Astrocyte (in vitro differentiated cells and primary cell): ENCODE measurements at places on chromosomes 11 and 22. TPM values are rescaled to one million over a fixed set of nuclear protein-coding genes. Genes with fewer than 3 reads are reported as not detected.

DNA sequence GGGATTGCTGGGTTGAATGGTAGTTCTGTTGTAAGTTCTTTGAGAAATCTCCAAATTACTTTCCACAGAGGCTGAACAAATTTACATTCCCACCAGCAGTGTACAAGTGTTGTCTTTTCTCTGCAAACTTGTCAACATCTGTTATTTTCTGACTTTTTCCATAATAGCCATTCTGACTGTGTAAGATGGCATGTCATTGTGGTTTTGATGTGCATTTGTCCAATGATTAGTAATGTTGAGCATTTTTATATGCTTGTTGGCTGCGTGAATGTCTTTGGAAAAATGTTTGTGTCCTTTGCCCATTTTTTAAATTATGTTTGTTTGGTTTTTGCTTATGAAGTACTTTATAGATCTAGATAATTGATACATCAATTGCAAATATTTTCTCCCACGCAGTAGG, 1025.0 kb downstream of the JRKL start:
- no peaks in the 10 kb centered on the region for H3K27me3 ChIP-seq
- no peaks in the 10 kb centered on the region for H3K4me1 ChIP-seq
- no peak overlapping the region for H3K4me3 ChIP-seq
- DNase-seq: no peak

DNA sequence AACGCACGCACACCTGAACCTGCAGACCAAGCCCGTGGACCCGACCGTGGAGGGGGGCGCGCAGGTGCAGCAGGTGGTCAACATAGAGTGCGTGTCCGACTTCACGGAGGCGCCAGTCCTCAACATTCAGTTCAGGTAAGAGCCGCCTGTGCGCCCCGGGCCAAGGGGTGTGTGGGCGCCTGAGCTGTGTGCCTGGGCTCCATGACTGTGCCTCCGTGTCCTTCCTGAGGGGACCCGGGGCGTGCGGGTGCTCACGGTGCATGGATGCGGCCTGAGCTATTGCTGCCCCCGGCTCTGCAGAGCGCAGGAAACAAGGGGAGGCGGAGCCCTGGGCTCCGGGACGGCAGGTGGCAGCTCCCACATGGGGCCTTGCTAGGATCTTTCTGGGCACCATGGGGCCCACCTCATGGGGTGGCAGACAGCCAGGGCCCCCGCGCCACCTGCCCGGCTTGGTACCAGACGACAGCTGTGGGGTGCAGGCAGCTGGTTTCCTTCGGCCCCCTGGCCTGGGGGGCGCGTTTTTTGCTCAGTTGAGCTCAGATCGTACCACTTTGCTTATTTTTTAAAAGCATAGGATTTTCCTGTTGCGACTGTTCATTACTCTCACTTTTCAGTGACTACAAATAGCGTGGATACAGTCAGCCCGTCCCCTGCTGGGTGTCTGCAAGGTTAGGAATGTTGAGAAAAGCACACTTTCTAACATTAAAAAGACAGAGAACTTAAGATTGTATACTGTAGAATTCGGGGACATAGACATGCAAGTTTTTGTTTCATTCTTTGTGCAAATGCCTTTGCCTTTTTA, 28.3 kb downstream of the MUC6 start:
- DNase-seq: no peak
- no peaks in the 10 kb centered on the region for H3K4me1 ChIP-seq
- H3K27ac ChIP-seq: no peak overlapping the region
- no peak overlapping the region for H3K4me3 ChIP-seq
- no peaks in the 10 kb centered on the region for H3K27me3 ChIP-seq
- peaks cover 16% of the 10 kb centered on the region for H3K36me3 ChIP-seq

DNA sequence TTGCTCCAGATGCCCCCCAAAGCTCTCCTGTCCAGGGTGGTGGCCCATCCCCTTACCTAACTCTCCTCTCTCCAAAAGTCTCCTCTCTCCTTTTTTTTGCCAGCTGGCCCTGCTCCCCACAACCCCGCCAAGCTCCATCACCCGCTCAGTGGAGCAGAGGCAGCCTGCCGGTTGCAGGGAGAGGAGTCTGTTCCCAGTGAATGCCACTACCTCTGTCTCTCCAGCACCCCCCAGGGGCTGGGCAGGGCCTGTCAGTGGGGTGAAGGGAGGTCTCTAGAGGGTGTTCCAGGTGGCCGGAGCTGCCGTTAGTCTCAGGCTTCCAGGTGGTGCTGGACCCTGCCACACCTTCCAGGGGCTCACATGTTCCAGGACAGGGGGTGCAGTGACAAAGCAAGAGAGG, 387.0 kb downstream of the CTTN start:
- H3K27ac ChIP-seq: no peak overlapping the region
- H3K4me1 ChIP-seq: peaks cover 17% of the 10 kb centered on the region
- H3K27me3 ChIP-seq: no peaks in the 10 kb centered on the region
- no peaks in the 10 kb centered on the region for H3K36me3 ChIP-seq
- no peak for DNase-seq
- H3K4me3 ChIP-seq: no peak overlapping the region

DNA sequence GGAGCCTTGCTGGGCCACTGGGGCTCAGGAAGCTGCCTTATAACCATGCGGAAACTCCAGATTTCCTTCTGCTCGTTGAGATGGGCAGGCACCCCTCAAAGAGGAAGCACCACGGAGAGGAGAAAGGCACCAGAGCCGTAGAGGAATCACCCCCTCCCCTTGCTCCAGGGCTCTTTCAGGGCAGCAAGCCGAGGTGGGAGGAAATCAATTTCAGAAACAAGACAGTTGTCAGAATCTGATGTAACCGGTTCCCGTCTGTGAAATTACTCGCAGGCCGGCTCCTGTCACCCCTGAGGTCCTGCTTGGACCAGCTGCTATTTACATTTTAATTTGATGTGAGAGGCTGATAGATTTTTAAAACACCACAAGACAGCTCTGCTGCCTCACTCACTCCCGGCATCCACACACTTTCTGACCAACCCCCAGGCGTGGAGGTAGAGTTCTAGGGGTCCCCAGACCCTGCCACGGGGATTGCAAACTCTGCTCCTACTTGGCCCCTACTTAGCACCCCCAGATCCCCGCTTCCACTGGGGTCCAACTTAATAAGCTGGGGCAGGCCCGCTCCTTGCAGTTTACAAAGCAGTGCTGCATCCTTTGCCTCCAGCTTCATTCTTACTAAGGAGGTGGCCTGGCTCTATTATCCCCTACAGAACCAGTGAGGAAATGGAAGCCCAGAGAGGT, 162.5 kb downstream of the CEP164 start:
- H3K4me1 ChIP-seq: no peaks in the 10 kb centered on the region
- no peaks in the 10 kb centered on the region for H3K36me3 ChIP-seq
- no peak for DNase-seq
- no peak overlapping the region for H3K4me3 ChIP-seq

GRCh38 chr22:37636186-37636948, 3.1 kb upstream of the SH3BP1 start:
- no peak overlapping the region for H3K27ac ChIP-seq
- no peaks in the 10 kb centered on the region for H3K27me3 ChIP-seq
- no peaks in the 10 kb centered on the region for H3K36me3 ChIP-seq
- DNase-seq: peak; percentile 86
- no peak overlapping the region for H3K4me3 ChIP-seq
- peaks cover 52% of the 10 kb centered on the region for H3K4me1 ChIP-seq

GRCh38 chr22:48574776-48575617, 1252.7 kb downstream of the BRD1 start:
- H3K27ac ChIP-seq: no peak overlapping the region
- DNase-seq: peak; percentile 19
- no peaks in the 10 kb centered on the region for H3K36me3 ChIP-seq
- peaks cover 6% of the 10 kb centered on the region for H3K4me1 ChIP-seq
- no peak overlapping the region for H3K4me3 ChIP-seq

GRCh38 chr11:16148301-16148931, 207.9 kb downstream of the SOX6 start:
- H3K4me3 ChIP-seq: no peak overlapping the region
- no peaks in the 10 kb centered on the region for H3K27me3 ChIP-seq
- H3K36me3 ChIP-seq: no peaks in the 10 kb centered on the region
- H3K27ac ChIP-seq: no peak overlapping the region

GRCh38 chr11:90208857-90209256, 14.0 kb downstream of the CHORDC1 start:
- no peaks in the 10 kb centered on the region for H3K4me1 ChIP-seq
- H3K36me3 ChIP-seq: peaks cover 43% of the 10 kb centered on the region
- DNase-seq: no peak
- H3K27ac ChIP-seq: no peak overlapping the region

DNA sequence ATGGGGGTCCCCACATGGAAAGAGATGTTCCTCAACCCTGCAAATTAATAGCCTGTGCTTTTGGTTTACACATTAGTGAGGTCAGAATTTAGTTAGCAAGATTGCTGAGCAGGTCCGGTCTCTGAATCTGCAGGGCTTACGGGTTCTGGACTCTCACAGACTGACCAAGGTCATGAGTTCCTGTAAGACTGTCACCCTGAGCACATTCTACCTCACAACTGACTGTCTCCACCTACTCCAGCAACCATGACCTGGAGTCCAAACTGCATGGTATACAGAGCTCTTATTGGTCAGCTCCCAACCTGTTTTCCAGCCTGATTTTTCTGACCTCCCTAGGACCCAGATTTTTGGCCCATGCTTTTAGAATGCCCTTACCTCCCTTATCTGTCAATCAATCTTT, 28.2 kb downstream of the DKK3 start:
- peak overlapping the region; percentile 85 for H3K27ac ChIP-seq
- H3K4me1 ChIP-seq: peaks cover 70% of the 10 kb centered on the region
- no peak for DNase-seq

DNA sequence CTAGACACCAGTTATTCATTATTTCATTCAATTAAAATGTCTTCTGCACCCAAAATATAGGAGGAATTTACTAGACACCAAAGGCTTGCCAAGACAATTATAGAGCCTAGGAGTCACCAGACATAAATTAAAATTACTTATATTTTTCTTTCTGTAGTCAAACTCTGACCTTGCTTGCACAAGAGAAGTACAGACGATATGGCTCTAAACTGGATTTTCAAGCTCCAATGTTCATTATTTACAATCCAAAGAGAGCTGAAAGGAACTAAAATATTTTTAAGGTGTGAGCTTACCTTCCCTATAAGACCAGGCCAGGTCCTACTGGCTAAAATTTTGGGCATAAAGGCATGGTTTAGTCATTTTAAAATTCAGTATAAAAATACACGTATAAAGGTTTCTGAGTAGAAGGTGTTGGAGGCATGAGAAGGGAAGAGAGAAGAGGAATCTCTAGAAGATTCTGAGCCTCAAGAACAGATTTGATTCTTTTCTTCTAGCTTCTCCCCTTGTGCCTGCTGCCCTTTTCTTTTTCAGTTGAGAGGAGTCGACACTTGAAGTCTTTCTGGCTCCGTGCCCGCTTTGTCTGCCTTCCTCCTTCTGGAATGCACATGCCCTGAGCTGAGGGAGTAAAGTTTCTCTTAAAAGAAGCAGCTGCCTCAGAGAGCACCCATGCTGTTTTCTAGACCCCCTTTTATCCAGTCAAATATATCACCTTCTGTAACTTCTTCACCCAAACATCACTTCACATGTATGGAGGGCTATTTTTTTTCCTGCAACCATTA, 13.5 kb downstream of the C11orf97 start:
- no peak overlapping the region for H3K4me3 ChIP-seq
- DNase-seq: peak; percentile 65
- H3K27ac ChIP-seq: no peak overlapping the region

DNA sequence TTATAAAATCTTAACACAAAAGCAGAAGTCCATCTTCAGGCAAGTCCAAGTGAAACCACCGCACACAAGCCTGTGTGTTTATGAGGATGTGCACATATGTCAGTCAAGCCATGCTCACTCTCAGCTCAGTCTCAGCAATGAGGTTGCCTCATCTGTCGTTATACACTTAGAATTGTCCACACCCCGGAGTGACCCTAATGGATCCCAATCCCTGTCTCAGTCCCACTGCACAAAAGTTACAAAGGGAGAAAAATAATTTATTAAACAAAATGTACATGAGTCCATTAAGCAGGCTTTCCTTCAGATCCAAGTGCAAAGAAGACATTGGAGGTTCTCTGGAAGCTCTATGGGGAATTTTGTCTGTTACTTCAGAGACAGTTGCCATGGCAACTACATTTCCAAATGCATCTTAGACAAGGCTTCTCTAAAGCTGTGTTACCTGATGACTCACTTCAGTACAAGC, 24.4 kb downstream of the OR8B12 start:
- DNase-seq: no peak
- no peak overlapping the region for H3K4me3 ChIP-seq
- H3K27me3 ChIP-seq: no peaks in the 10 kb centered on the region
- H3K27ac ChIP-seq: no peak overlapping the region

DNA sequence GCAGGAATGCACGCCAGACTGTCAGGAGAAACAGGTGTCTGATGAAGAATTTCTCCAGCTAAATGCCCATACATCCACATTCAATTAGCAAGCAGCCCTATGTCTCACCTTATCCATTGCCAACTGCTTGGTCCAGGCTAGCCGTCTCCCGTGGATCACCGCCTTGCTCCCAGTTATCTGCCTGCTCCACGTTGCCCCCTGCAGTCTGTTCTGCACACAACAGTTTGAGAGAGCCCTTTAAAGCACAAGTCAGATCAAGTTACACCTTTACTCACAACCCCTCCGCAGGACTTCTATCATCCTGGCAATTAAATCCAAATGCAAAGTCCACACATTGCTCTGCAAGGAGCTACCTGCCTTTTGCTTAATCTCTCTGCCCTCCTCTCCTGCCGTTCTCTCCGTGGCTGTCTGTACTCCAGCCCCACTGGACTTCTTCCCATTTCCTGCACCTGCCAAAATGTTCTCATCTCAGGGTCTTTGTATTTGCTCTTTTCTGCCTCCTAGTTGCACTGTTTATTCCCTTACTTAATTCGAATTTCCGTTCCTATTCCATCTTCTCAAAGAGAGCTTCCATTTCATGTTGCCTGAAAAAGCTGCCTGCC, 185.3 kb upstream of the LARGE1 start:
- DNase-seq: no peak
- H3K36me3 ChIP-seq: no peaks in the 10 kb centered on the region
- H3K4me1 ChIP-seq: no peaks in the 10 kb centered on the region
- H3K27me3 ChIP-seq: no peaks in the 10 kb centered on the region

DNA sequence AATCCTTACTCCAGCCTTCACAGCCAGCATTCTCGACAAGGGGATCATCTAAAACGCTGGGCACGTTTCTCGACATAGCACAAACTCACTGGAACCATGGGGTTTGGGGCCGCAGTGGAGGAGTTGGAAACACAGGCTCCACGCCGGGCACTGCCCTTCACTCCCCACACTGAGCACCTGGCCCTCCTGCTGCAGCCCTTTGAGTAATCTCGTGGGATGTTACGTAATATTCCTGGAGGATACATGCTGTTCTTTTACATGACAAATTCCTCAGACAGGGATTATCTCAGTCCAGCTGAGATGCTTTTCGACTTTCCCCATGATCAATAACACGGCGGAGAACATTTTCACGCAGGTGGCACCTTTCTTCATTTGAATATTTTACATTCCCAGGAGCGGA, 408.0 kb downstream of the SHANK2 start:
- H3K27me3 ChIP-seq: no peaks in the 10 kb centered on the region
- no peaks in the 10 kb centered on the region for H3K36me3 ChIP-seq
- no peak overlapping the region for H3K27ac ChIP-seq
- H3K4me1 ChIP-seq: no peaks in the 10 kb centered on the region
- no peak for DNase-seq
- no peak overlapping the region for H3K4me3 ChIP-seq

The RFPL2 gene
- total RNA-seq: 0.25 TPM in 1 of 2 replicates, not detected in the other

The MYO18B gene
- 0.07 TPM in 2 replicates for total RNA-seq

The OR4A5 gene
- not detected in 2 replicates for total RNA-seq

The TTLL1 gene
- total RNA-seq: 10.7 and 13.7 TPM in 2 replicates

The CRYBB2 gene
- total RNA-seq: not detected in 2 replicates

The APOA4 gene
- total RNA-seq: not detected in 2 replicates

The SMIM35 gene
- total RNA-seq: not detected in 2 replicates

The TECTA gene
- 0.84 and 0.91 TPM in 2 replicates for total RNA-seq

The NLRP14 gene
- not detected in 2 replicates for total RNA-seq
